ENCODE measurements at places on chromosomes 11 and 22. TPM values are rescaled to one million over a fixed set of nuclear protein-coding genes. Genes with fewer than 3 reads are reported as not detected.

DNA sequence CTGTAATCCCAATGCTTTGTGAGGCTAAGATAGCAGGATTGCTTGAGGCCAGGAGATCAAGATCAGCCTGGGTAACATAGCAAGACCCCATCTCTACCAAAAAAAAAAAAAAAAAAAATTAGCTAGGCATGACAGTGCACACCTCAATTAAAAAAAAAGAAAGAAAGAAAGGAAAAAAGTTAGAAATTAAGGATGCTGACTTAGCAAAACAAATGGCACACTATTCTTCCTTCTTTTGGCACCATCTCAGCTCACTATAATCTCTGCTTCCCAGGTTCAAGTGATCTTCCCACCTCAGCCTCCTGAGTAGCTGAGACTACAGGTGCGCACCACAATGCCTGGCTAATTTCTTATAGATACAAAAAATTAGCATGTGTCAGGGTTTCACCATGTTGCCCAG lies 33.9 kb downstream of the PC start:
- H3K4me1 ChIP-seq = no peaks in the 10 kb centered on the region
- DNase-seq = no peak
- no peak overlapping the region for H3K27ac ChIP-seq
- H3K27me3 ChIP-seq = no peaks in the 10 kb centered on the region
- H3K36me3 ChIP-seq = no peaks in the 10 kb centered on the region

- DNase-seq = no peak
- H3K27ac ChIP-seq = no peak overlapping the region
- no peaks in the 10 kb centered on the region for H3K4me1 ChIP-seq
- no peaks in the 10 kb centered on the region for H3K27me3 ChIP-seq
- peaks cover 6% of the 10 kb centered on the region for H3K36me3 ChIP-seq
These were observed 65.1 kb downstream of the PRMT3 start for GRCh38 chr11:20452585-20452984.

The TMEM132A gene
- total RNA-seq = not detected

The SHANK2 gene
- total RNA-seq = not detected

Measured in CD4-positive, alpha-beta T cell (primary cell).